Activated T-helper 9 cell treated with anti-CD3 and anti-CD28 coated beads, Interleukin-2, amount 50 U/mL, for 16 hours (primary cell): ENCODE measurements at places on chromosomes 12 and 14.

DNA sequence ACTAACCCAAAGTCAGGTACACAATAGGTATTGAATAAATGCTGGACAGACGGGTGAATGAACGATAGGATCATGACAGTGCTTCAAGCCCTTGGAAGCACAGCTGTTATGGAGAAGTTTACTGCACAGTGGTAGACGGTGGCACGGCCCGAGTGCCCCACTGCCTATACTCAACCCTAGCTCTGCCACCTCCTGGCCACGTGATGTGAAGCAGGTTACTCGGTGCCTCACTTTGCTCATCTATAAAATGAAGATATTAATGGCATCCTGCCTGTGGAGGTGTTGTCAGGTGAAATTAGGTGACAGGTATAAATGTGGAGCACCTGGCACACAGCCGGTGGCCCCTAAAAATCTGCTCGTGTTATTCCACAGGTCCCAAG is 5.8 kb downstream of the ASB2 start:
- peak; percentile 59 for DNase-seq

DNA sequence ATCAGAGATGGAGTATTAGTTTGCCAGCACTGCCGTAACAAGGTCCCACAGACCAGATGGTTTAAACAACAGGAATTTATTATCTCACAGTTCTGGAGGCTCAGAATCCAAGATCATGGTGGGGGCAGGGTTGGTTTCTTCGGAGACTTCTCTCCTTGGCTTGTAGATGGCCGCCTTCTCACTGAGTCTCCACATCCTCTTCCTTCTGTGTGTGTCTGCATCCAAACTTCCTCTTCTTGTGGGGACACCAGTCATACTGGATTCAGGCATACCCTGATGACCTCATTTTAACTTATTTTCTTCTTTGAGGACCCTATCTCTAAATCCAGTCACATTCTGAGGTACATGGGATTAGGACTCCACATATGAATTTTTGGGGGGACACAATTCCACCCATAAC is 455.5 kb downstream of the RGS6 start:
- DNase-seq: no peak

- DNase-seq: no peak
These were observed 323.7 kb downstream of the CCDC91 start for GRCh38 chr12:28513983-28514382.

GRCh38 chr14:49692811-49693734 is at the start of gene KLHDC1:
TSS of gene KLHDC1 (plus strand) at chr14:49693120. CDS start at chr14:49693195, 75 bp downstream.
- DNase-seq: peak; percentile 68

- no peak for DNase-seq
These were observed 6.2 kb downstream of the ANGEL1 start for GRCh38 chr14:76806446-76806845.

DNA sequence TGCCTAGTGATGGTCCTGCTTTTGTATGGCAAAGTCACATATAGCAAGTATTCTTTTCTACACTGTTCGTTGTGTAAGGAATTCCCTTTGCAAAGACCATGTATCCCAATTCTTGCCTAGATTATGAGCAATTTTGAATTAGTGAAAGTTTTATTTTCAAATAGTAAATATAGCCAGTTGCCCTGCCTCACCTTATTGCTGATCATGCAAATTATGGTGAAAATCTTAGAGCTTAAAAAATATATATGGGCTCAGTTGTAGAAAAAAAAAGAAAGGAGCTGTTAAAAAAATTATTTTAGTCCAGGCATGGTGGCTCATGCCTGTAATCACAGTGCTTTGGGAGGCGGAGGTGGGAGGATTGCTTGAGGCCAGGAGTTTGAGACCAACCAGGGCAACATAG is 18.8 kb downstream of the SRP54 start:
- no peak for DNase-seq

- DNase-seq: no peak
These were observed 59.0 kb downstream of the KCNK10 start for GRCh38 chr14:88264116-88264515.

DNA sequence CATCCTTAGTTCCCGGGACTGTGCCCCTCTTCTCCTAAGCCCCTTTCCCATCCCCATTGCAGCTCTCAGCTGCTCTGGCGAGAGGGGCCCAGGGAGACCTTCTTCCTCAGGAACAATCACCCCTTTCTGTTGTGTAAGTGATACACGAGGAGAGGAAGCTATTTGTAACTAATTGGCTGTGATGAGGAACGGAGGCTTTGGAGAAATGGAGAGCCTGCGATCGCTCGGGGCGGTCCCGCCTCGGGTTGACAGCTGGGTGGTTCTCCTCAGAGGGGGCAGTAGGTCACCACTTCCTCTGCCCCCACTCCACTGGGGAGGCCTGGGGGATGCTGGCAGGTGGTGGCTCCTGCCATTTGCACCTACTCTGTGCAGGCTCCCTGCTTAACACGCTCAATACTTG is 6.6 kb upstream of the PGF start:
- no peak for DNase-seq

GRCh38 chr14:61308198-61308597 is 13.2 kb upstream of the PRKCH start:
- no peak for DNase-seq

GRCh38 chr14:81849714-81850113 is 316.1 kb upstream of the SEL1L start:
- no peak for DNase-seq

DNA sequence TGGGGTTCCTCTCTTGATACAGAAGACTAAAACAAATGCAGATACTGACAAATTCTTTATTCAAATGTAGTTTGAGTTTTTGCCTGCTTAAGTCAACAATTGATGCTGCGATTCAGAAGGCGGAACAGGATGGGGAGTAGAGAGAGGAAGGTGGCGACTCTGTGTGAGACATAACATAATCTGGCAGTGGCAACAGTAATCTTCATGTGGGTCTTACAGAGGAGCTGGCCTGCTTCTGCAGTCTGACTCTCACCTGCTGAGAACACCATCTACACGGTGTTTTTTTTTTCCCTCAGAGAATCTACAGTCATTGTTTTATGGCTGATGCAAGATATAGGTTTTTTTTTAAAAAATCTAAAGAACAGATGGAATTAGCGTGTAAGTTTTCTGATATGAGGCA is 10.1 kb downstream of the CCDC92 start:
- DNase-seq: no peak

- DNase-seq: no peak
These were observed 37.8 kb upstream of the ATP2A2 start for GRCh38 chr12:110243227-110243626.

GRCh38 chr14:67426161-67426560 is 14.2 kb upstream of the PLEK2 start:
- no peak for DNase-seq

GRCh38 chr12:102958073-102958829 is 777 bp downstream of the ASCL1 start:
- DNase-seq: no peak

- DNase-seq: no peak
These were observed 25.5 kb downstream of the NKX2-8 start for GRCh38 chr14:36556811-36557433.

DNA sequence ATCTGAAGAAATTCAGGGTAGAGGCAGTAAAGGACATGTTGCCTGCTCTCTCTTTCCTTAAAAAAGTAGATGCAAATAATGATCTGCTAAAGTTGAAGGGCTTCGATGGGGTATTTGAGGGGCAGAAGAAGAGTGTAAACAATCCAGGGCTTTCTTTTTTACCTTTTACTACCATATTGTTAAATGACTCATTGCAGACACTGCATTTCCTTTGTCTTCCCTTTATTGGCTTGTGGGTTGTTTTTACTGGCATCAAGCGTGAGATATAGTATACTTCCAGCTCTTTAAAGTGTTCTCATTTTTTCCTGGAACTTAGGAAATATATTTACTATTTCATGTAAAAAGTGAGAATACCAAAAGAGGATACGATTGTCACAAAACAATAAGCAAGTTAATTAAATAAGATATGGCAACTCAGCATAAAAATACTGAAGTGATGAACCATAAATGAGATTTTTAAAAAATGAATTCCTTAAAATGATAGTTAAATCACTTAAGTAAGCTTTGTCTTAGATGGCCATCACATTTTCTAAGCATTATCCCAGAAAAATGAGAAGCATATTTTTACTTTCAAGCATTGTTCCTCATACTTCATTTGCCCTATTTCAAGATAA is 72.3 kb upstream of the KRAS start:
- DNase-seq: no peak

GRCh38 chr14:67703997-67704396 is 2.3 kb downstream of the RDH12 start:
- DNase-seq: no peak

- no peak for DNase-seq
These were observed 507 bp downstream of the AQP5 start for GRCh38 chr12:49961993-49962764.

DNA sequence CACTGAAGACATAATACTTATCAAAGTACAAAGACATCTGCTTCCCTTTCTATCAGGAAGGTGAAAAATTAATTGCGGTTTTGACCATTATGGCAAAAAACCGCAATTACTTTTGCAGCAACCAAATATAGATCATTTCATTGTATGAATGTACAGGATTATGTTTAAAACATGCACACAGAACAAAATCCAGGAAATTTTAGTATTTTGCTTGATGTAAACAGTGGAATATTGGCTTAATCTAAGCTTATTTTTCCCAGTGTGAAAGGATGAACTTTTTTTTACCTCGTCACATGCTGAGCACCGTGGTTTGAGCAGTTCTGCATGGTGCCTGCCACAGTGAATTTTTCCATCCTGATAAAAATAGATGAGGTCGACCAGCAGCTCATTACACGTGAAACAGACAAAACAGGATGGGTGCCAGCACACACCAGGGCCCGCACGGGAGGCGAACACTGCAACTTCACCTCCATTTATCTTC is 121.2 kb downstream of the PRICKLE1 start:
- DNase-seq: no peak

GRCh38 chr14:72793156-72793939 is 100.6 kb downstream of the DPF3 start:
- no peak for DNase-seq

- DNase-seq: peak; percentile 25
These were observed 1304.9 kb downstream of the TMEM121 start for GRCh38 chr14:106831322-106831720.

GRCh38 chr12:29041621-29042020 is 107.5 kb upstream of the FAR2 start:
- DNase-seq: no peak

DNA sequence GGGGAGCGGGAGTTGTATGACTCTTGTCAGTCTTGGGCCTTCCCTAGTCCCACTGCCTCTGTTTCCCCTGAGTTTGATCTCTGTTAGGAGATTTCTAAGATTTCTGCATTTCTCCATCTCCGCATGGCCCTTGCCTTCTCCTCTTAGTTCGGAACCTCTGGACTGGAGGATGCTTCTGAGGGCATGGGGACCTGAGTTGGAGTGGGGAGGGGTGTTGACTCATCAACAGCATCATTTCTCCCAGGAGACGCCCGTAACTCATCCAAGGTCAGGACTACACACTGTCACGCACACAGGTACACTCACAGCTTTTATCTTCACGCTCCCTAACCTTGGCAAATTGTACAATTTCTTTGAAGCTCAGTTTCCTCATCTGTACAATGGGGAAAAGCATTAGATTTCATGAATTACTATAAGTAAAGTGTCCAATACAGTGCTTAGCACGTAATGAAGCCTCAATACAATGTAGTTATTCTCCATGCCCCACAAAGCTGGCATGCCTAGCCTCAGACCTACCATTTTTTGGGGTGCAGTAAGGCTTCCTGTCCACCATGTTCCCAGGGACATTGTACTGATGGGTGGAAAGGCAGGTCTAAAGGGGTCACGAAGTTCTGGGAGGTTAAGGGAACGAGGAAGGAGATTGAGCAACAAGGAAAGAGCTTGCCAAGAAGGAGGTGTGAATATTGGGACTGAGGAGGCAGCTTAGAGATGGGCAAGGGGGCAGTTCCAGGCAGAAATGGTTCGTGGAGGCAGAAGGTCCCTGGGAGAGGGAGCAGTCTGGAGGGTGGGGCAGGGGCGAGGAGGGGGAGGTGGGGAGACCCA is 600 bp upstream of the LAG3 start:
- no peak for DNase-seq

DNA sequence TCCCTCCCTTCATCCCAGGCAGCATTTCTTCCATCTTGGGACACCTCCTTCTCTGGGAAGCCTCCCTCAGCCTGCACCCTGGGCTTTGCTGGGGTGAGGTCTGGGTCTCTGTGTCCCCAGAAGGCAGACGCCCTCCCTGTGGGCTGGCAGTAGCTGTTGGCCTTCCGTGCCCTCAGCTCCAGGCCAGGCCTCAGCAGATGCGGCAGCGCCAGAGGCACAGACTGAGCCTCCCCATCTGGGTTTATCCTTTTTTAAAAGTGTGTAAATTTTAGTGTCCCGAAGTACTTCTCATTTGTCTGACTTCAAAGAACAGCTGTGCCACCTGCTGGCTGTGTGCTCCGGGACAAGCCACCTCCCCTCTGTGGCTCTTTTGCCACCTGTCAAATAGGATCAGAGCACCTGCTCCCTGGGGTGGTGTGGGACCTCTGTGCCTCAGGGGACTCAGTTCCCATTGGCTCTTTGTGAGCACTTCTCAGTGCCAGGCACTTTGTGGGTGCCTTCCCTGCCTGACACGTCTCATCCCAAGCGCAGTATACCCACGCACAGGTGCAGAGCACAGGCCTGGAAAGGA is 11.1 kb downstream of the EXOC3L4 start:
- no peak for DNase-seq

DNA sequence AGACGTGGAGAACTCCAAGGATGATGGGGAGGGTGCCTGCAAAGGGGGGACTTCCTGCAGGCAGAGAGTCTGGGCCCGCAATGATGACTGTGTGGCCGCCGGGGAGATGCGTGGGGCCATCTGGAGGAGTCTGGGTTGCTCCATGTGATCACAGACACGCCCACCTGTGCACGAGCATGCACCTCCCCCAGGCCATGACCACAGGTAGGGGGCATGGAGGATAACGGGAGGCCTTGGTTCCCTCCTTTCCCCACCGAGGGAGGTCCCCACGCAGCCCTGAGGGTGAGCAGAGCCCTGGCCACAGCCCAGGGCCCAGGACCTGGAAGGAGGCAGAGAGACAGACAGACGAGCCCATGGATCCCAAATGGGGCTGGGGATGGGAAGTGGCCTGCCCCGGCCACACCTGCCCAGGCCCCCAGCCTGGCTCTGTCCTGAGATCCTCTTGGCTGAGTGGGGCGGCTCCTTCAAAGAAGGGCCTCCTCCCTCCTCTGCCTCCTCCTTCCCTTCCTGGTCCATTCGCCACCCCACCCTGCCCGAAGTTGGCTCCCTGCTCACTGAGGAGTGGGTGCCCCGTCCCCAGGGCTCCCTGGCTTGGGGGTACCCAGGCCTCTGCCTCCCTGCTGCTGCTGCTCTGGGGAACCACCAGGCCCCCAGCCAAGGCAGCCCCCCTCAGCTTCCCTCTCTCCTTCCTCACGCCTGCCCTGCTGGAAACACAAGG is 138.2 kb downstream of the CALM1 start:
- DNase-seq: no peak

GRCh38 chr12:22228022-22228875 is 106.3 kb downstream of the ST8SIA1 start:
- DNase-seq: no peak

- DNase-seq: no peak
These were observed 177.6 kb upstream of the LMNTD1 start for GRCh38 chr12:25730489-25731349.

- DNase-seq: peak; percentile 17
These were observed 10.1 kb downstream of the NUDT4 start for GRCh38 chr12:93387780-93388179.
